ENCODE measurements at places on chromosomes 2 and 18.

- no peak for DNase-seq
Observed at GRCh38 chr2:42470706-42471105, 23.1 kb downstream of the KCNG3 start.

DNA sequence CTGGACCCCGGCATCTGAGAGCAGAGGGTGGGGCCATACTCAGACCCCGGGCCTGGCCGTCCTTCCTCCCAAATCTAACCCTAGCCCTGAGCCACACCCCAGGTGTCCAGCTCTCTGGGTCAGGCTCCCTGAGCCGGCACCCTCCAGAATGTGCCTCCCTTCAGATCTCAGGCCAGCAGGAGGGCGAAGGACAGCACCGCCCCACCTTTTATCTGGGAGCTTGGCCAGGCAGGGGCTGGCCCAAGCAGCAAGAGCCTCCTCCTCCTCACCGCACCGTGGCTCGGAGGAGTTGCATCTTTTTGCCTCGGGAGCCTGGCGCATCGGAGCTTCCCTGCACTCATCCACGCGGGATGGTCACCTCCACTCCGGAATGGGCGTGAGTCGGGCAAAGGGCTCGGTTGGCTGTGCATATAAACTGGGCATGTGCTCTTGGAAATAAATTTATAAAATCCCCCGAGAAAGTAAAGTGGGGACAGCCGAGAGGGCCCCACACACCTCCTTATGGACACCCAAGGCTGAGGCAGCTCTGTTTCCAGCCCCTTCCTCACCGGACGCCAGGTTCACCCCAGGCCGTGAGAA, 69.1 kb upstream of the CTDP1 start:
- no peak for DNase-seq

- DNase-seq, result no peak
Observed at GRCh38 chr2:12605936-12606335, 110.8 kb upstream of the TRIB2 start.

DNA sequence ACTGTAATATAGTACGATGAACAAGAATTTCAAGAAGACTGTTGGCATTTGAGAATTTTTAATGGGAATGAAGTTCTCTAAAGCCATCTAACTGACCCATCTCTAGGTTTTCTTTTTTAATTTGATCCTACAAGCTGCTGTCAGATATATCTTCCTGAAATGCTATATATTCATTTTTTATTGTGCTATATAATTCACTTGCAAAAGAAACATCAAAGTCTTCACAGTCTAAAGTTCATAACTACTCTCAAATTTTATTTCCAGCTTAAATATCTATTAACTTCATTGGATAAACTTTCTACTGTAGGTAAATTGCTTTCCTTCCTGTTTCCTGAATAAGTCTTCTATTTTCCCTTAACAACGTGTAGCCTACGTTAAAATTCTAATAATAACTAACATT, 3.7 kb downstream of the SCYGR2 start:
- DNase-seq, result no peak

DNA sequence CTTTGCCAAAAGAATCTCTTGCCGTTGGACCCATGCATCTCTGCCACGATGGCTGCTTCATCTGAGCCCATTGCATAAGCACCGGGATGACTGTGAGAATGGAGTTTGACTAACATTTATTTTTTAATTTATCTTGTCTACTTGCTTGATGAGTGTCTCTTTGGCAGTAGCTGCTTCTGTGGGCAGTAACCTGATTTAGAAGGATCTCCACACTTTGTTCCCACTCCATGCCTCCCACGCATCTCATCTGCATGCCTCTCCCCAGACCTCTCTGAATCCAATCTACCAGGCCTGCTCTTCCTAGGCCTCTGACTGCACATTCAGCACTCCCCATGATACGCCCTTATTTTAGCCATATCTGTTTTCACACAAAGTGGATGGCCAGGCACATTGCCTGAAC, 23.7 kb upstream of the TMX3 start:
- no peak for DNase-seq

DNA sequence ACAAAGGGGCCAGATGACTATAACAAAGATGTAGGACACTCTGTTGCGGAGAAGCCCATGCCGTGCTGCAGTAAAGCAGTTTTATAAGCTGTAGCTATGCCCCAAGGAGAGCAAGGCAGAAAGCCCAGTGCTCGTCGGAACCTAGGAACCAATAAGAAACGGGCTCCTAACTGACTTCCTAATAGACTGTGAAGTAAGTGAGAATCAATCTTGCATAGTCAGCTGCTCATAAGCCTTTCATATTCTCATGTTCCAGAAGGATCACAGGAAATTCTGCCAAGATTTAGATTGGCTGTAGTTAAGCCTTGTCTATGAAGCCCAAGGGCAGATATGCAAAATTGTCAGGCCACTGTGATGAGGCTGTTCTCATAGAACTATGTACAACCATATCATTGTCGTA, 98.4 kb downstream of the RTTN start:
- DNase-seq, result no peak

- peak; percentile 31 for DNase-seq
Observed at GRCh38 chr2:218255446-218255845, 5.4 kb upstream of the GPBAR1 start.

GRCh38 chr18:3498698-3499471, 48.9 kb downstream of the TGIF1 start:
- peak; percentile 9 for DNase-seq

GRCh38 chr2:220512419-220512818, 885.0 kb downstream of the SLC4A3 start:
- no peak for DNase-seq

DNA sequence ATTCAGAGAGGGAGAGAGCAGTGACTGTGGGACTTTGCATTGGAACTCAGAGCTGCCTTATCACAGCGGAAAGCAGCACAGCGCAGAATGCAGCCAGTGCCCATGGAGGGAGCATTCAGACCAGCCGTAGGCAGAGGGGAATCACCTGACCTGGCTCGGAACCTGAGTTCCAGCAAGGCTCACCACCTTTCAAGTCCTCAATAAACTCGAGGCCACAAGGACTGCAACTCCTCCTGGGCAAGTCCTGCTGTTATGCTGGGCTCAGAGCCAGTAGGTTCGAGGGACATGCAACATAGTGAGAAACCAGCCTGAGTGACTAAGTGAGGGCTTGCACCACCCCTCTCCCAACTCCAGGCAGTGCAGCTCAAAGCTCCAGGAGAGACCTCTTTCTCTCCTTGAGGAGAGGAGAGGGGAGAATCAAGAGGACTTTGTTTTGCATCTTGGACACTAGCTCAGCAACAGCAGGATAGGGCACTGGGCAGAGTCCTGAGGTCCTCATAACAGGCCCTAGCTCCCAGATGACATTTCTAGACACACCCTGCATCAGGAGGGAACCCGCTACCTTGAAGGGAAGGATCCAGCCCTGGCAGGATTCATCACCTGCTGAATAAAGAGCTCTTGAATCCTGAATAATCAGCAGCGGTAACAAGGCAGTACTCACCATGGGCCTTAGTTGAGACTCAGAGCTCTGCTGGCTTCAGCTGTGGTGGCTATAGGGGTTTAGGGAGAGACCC, 136.8 kb upstream of the OTOS start:
- DNase-seq, result no peak

DNA sequence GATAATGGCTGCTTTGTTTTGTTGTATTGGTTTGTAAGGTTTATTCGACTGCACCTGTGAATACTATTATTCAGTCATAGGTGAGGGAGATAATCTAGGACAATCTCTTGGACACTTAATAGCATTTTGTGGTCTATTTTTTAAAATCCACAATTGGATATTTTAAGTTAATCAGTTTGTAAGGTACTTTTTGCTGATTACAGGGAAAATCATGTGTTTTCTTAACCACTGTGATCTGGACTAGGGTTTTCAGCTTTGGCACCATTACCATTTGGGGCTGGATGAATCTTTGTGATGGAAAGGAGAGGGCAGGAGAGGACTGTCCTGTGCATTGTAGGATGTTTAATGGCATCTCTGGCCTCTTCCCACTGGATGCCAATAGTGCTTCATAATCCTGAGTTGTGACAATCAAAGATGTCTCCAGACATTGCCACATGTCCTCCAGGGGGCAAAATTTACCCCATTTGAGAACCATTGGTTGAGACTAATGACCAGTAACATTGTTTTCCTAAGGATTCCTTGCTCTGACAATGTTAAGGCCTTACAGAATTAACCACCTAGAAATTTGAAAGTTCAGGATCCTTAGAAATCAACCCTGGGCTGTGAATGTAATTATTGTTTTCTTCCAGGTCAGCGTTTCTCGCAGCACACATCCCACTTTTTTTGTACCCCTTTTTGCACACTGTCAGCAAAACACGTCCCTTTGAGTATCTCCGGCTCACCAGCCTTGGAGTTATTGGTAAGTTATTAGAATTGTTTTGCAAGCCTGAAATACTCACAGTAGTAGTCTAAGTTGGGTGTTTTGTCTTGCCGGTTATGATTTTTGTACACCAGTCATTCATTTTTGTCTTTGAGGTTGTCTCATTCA, 15.6 kb downstream of the CNOT9 start:
- DNase-seq, result no peak

- no peak for DNase-seq
Observed at GRCh38 chr2:43842866-43843226, 4.1 kb downstream of the ABCG8 start.

DNA sequence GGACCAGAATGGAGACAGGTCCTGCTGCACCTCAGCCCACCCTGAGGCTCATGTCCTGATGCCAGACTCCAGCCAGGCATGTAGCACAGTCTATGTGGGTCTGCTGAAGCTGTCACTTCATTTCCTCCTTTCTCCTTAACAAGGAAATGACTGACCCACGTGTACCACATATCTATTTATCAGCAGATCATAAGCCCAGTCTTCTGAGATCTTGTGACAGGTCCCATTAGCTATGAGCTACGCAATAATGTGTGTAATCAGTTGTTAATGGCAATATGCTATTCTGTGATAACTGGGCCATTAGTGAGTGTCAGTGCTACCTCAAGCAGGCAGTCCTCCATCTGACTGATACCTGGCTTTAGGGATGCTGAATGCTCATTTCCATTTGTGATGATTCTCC, 615.3 kb downstream of the BCL11A start:
- no peak for DNase-seq

- DNase-seq, result peak; percentile 54
Observed at GRCh38 chr2:176554101-176555048, 285.1 kb downstream of the MTX2 start.

GRCh38 chr2:120481446-120482194, 135.7 kb downstream of the INHBB start:
- no peak for DNase-seq

DNA sequence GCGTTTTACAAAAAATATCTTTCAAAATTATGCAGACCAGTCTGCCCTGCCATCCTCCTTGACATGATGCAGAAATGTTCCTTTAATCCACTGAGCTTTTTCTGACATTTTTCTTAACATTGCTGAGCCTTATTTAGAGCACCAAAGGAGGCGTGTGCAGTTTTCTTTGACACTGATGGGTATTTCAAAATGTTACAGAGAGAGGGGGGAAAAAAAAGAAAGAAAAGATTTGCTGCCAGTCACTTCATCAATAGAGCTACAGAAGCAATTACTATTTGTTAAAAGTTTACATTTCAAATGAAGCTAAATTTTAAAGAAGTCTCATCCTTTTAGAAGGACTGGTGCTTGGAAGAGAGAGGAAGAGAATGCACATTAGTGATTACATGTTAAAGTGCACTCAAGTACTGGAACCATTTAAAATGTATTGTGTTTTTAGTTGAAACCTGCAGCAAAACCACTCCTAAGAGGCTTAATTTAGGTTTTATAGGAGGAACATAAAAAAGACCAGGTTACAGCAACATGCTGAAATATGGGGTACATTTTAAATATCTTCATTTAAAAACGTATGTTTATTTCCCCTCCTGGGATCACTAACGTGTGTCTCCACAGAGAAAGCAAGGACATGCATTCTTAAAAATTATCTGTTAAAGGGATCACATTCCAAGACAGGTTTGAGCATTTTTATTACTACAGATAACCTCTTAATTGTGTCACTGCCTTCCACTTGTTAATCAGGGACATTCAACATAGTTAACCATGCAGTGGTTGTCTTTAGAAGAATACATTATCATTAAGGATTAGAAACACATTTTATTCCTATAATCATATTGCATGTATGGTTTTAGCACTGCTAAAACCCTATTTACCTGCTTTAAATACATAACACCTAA, 258.4 kb downstream of the MEIS1 start:
- DNase-seq, result no peak

DNA sequence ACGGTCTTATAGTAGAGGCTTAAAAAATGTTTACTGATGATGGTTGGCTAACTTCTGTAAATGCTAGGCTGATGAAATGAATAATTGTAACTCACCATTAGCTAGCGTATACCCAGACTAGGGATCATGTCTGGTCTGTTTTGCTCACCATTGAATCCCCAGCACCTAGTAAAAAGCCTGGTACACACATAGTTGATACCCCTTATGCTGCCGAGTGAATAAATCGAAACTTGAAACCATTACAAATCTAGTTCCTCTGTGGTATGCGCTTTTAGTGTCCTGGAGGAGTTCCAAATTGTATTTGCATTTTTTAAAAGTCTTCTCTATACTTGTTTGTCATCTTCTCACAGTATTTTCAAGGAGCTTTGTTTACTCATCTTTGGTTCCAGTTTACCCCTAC, 1.3 kb downstream of the TAF1B start:
- peak; percentile 57 for DNase-seq

GRCh38 chr2:28952836-28953211, 28.3 kb upstream of the TOGARAM2 start:
- no peak for DNase-seq

DNA sequence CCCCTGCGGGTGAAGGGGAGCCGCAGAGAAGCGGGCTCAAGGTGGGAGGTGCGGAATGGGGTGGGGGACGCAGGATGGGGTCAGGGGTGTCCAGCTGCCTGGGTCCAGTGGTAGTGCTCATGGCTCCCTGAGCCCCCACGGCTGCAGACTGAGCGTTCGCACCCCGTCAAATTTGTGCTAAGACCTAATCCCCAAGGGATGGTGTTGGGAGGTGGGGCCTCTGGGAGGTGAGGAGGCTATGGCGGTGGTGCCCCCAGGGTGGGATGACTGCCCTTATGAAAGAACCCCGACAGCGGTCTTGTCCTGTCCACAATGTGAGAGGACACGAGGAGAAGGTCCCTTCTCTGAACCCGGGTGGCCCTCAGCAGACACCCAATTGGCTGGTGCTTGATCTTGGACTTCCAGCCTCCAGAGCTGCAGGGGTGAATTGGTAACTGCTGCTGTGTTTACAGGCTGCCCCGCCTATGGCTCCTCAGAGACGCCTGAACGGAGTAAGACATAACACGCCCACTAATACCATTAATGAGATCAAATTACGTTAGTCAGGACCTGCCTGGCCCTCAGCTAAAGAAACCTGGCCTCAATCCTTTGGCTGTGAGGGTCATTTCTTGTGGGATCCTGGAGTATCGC, 42.6 kb downstream of the PXDN start:
- DNase-seq, result no peak

- peak; percentile 67 for DNase-seq
Observed at GRCh38 chr2:43225093-43225787, 1.2 kb downstream of the ZFP36L2 start.

GRCh38 chr18:28412521-28412920, 235.6 kb upstream of the CDH2 start:
- no peak for DNase-seq

Measured in activated CD4-positive, alpha-beta T cell treated with anti-CD3 and anti-CD28 coated beads, Interleukin-10, Interleukin-2, amounts not matched to agents 100 ng/mL and 50 ng/mL, durations not matched to agents 16 hours and 8 hours (primary cell).